ENCODE measurements at places on chromosomes 2 and 18.
A peak's percentile ranks its signal among the peaks of the same experiment; 100 is the strongest.

DNA sequence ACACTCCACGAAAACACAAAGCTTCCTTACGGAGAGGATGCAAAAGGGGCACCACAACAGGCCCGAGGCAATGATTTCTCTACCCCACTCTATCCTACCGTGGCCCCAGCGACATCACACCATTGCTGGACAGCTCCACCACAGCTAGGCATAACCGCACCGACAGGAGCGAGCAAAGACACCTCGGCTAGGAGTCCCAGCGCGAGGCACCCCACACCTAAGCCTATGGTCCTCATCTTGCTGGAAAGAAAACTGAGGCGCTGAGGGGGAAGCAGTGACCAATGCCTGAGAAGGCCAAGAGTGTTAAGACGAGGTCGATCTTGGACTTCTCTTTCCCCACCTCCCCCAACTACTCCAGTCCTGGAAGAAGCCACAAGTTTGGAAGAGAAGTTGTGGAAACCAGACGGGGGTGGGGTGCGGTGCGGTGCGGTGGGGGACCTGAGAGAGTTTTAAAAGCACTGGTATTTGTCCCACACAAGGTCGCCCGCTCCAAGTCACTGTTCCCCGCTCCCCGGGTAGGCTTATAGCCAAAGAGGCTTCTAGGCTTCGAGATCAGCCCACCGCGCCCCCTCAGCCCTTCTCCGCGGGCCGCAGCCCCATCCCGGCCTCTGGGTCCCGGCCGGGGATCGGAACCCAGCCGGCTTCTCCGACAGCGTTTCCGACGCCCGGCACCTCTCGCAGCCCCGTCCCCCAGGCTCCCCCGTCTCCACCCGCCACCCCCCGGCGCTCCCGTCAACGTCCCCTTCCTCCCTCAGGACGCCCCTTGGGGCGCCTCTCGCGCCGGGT lies 766 bp downstream of the PDE6D start:
- no peak for DNase-seq

DNA sequence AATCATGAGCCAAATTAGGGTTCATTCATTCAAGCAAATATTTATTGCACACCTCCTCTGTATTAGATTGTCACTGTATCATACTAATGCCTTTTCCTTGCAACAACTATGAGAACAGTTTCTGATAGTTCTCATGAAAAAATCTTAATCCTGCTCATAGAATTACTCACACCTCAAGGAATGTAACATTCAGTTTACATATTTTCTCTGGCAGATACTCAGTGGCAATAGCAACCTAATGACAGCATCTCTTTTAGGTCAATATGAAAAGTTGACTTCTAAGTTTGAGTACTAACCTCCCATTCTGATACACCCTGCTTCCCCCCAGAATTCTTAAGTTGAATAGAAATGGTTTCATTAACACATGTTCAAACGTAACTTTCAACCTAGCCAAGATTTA lies 132.0 kb downstream of the VWC2L start:
- no peak for DNase-seq

DNA sequence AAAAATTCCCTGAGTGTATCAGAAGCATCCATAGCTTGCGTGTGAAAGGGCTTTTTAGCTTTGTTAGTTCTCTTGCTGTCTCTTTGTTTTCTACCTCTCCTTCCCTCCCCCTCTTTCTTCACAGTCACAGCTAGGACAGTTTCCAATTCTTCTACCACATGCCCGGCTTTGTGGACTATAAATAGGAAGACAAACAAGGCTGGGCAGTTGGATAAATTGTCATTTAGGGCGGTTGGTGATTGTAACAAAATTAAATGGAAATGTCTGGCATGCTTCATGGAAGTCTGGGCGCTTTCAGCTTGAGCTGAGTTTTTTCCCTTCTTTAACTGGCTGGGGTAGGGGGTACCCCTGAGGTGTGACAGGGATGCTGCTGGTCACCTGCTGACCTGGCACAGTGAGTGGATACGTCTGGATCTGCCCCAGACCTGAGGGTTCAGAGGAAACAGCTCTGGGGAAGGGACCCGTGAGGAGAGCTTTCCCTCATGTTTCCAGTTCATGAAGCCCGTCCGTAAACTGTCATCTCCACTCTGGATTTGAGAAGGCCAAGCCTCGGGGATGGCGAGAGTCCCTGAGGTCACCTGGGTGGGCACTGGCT lies 29.0 kb upstream of the GIGYF2 start:
- peak; percentile 72 for DNase-seq

DNA sequence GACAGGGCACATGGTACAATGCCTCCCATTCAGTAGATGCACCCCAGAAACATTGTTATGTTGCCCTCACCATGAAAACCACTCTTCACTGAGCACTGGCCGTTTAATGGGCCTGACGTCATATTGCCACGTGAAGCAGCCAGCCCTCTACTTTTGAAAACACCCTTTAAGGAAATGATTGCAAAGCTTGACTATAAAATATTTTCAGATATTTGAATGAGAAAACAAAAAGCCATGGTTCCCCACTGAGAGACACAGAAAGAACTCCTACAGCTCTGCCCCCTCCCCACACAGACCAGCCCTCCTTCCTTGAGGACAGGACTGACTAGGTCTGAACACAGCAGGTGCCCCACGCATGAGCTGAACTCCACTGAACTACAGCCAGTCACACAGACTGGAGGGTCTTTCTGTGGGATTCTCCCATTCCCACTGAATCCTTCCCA lies 349.1 kb downstream of the ANAPC1 start:
- no peak for DNase-seq

DNA sequence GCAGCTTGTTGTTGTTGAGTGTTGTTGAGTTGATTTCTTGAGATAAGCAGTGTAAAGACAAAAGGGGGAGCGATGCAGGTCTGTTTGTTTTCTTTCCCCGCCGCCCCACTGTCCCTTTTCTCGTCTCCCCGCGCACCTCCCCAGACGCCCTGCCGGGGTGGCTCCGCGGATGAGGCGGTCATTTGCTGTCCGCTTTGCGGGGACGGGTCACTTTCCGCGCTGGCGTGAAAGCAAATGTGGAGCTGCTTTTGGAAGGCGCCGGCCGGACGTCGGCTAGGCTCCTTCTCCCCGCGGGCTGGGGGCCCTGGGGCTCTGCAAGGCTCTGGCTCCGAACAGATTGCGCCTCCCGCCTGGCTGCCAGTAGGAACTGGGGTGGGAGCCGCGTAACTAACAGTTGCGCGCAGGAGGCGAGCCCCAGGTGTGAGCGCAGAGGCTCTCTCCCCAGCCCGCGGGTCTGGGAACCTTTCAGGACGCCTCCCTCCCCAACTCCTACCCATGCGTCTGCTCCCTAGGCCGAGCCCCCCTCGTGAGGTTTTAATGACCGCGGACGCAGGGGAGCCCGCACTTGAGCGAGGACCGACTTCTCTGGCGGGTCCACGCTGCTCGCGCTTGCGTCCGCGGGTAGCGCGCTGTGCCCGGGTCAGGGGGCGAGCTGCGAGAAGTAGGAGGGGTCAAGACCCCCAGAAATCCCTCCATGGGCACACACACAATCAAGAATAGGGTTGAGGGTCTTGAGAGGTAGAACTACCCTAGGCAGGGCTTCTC lies 146.6 kb downstream of the MEIS1 start:
- DNase-seq = no peak

DNA sequence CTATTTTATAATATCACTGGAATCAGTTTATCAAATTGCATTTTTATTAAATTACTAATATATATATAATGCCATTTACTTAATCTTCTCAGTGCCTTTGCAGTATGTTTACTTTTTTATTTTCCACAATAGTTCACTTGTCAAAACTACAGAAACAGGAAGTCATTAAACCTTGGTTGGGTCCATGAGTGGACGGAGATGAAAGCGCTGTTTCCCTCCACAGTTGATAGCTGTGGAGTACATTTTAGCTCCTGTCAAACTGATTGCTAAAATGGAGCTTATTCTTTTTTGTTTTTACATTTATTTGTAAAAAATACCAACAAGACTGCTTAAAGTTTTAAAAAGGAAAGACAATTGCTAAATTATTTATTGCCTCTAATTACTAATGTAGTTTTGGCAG lies 19.2 kb downstream of the MFF start:
- DNase-seq = no peak

DNA sequence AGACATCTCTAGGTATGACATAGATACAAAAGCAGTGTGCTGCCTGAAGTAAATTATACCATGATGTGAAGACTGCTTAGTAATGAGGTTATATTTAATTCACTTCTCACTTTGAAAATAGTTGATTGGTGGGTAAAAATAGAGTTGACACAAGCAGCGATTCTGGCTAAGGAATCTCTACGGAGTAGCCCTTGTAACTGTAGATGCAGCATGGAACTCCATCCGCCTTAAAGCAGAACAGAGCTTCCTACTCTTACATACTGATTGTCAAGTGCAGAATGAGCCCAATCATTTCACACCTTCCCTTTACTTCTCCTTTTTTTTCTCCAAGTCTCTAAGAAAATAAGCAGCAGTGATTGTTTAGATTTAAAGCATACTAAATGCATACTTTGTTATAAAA lies 1594.6 kb upstream of the SLC39A10 start:
- no peak for DNase-seq

DNA sequence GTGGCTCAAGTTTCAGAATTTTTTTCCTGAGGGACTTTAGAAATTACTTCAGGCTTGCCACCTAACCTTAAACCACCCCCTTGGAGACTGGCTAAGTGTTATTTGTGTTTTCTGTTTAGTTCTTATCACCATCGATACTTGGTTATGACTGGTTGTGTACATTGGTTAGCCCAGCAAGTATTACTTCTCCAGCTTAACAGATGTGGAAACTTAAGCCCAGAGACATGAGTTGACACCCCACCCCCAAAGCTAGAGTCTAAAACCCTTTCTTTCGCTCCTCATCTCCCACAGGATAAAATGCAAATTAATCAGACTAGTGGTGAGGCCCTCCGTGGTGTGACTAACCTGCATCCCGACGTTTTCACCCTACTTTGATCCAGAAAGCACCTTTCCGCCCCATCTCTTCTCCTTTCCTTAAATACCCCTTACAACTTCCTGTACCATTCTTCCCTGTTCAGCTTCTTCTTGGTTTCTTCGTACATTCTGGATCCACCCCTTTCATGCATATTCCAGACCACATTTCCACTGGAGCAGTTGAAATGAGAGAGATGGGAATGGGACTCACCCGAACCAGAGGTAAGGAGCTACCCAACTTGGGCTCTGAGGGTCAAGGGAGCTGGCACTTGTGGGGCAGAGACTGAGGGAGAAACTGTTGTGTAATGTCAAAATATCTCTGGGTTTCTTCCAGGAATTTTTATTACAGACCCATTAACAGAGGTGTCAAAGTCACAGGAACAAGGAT lies 819 bp upstream of the MAP3K2 start:
- no peak for DNase-seq

DNA sequence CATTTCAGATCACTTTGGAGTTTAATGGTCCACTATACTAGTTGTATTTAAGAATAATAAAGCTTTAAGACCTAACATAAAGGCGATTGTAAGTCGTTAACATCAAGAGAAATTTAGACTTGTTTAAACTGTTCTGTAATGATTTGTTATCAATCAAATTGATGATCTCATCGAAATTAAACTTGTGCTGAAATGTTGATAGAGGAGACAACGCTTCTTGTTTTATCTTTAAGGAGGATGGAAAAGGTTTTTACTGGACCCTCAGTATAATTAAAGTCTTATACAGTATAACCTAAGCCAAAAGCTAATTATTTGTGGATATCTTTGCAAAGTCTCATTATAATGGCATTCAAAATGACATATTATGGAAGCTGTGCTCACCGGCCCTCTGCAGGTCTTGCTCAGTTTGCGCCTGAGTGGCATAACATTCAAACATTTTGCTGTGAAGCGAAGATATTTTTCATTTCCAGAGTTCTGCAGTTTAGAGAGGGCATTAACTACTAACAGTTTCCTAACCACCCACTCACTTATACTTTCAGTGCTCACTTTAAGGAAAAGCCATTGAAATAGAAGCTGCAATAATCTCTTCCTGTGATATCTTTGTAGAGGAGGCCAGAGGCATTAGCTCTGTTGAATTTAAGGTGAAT lies 1.4 kb upstream of the SERTAD2 start:
- no peak for DNase-seq

- no peak for DNase-seq
These were observed 14.5 kb downstream of the CERS6 start for GRCh38 chr2:168470320-168471162.
